Panc1 (cell line): ENCODE measurements at places on chromosomes 1 and 21. TPM values are rescaled to one million over a fixed set of nuclear protein-coding genes. Genes with fewer than 3 reads are reported as not detected.

DNA sequence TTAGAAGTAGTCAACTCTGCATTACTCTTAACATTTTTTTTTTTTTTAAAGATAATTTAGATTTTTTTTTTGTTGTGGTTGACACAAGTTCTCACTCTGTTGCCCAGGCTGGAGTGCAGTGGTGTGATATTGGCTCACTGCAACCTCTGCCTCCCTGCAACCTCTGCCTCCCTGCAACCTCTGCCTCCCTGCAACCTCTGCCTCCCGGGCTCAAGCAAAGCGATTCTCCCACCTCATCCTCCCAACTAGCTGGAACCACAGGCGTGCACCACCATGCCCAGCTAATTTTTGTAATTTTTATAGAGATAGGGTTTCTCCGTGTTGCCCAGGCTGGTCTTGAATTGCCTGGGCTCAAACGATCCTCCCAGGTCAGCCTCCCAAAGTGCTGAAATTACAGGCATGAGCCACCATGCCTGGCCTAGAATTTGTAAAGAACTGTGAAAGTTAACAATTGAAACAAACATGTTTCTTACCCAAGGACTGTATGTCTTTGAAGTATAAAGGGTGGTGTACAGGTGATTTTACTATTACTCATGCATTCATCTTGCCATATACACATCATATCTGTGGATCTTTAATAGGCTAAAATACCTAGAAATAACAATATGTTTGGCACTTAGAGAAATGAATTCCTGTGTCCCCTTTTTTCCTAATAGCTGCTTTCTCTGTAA lies 114.7 kb downstream of the ATP5PO start:
- H3K27ac ChIP-seq: peak overlapping the region; percentile 45; the same call in 1 of the 2 replicates
- H3K36me3 ChIP-seq: peaks cover 2% of the 10 kb centered on the region; the same call in 1 of the 2 replicates
- no peaks in the 10 kb centered on the region for H3K27me3 ChIP-seq

GRCh38 chr1:178733972-178734371 lies 8.9 kb downstream of the RALGPS2 start:
- no peaks in the 10 kb centered on the region for H3K4me1 ChIP-seq
- no peaks in the 10 kb centered on the region for H3K36me3 ChIP-seq
- H3K4me3 ChIP-seq: no peak overlapping the region
- no peak for DNase-seq

- DNase-seq: no peak
- no peaks in the 10 kb centered on the region for H3K36me3 ChIP-seq
- H3K27ac ChIP-seq: no peak overlapping the region
- H3K4me1 ChIP-seq: no peaks in the 10 kb centered on the region
- H3K27me3 ChIP-seq: peaks cover 3% of the 10 kb centered on the region
These were observed 621.7 kb downstream of the MATN1 start for GRCh38 chr1:30101487-30102227.

DNA sequence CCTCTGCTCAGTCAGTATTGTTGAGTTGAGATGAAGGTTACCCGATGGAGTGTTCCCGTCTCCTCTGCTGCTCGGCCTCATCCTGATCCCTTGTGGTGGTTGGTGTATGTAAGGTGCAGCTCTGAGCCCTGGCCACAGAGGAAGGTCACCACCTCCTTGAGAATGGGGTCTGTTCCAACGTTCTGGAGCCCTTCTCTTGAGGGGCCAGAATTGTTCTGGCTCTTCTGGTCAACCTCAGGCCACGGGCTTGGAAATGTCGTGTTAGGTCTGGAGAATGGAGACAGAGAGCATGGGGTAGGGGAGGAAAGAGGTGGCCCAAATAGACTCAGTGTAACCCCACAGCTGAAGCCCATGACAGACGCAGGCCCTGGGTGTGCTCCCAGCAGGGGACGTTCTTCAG lies 62.3 kb upstream of the ETV3 start:
- DNase-seq: no peak
- H3K36me3 ChIP-seq: no peaks in the 10 kb centered on the region
- H3K27me3 ChIP-seq: no peaks in the 10 kb centered on the region; the same call in none of the 2 replicates
- no peak overlapping the region for H3K4me3 ChIP-seq

GRCh38 chr1:155093911-155094621 lies 15.4 kb downstream of the EFNA3 start:
- peaks cover 2% of the 10 kb centered on the region; the same call in 1 of the 2 replicates for H3K27me3 ChIP-seq
- H3K36me3 ChIP-seq: no peaks in the 10 kb centered on the region
- no peak for DNase-seq
- H3K4me1 ChIP-seq: peaks cover 16% of the 10 kb centered on the region; the same call in 1 of the 2 replicates
- no peak overlapping the region for H3K27ac ChIP-seq
- H3K4me3 ChIP-seq: no peak overlapping the region

DNA sequence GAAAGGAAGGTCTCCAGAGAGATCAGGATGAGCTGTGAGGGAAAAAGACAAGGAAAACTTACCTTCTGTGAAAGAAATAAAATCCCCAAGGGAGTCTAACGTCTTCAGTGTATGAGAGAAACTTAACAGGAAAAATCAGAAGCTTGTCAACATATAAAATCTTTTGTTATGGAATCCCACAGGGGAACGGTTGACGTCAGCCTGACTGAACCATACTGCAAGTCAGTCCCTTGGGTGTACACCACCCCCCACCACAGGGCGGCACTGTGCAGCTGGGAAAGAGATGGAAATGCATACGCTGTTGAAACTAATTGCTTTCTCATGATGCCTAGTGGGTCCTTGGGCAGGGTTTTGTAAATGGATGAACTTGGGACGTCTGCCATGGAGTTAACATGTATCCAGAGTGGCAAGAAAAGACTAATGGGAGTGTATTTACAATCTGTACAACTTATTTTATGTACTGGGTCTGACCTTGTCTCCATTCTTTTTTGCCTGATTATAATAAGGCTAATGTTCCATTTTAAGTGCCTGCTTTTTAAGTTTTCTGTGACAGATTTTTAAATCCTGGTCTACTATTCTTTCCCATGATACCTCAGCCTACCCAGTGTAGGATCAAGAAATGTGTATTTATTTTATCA lies 22.7 kb downstream of the UTP25 start:
- no peaks in the 10 kb centered on the region for H3K4me1 ChIP-seq
- DNase-seq: no peak
- peaks cover 33% of the 10 kb centered on the region for H3K36me3 ChIP-seq
- H3K27me3 ChIP-seq: no peaks in the 10 kb centered on the region
- H3K27ac ChIP-seq: no peak overlapping the region

DNA sequence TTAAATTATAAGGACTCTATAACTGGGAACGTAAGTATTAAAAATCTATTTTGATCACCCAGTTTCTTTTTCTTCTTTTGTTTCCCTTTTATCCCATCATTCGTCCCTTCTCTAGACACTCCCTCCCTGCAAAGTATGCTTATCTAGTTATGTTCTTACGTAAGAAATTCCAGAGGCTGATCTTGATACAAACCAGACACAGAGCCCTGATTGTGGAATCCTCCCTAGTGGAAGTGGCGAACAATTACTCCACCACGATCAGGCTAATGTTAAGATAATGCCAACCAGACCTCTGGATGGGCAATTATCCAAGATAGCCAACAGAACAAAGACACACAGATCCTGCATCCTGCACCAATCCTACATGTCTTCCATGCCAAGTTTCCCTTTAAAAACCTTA lies 1557.4 kb downstream of the PLA2G4A start:
- no peaks in the 10 kb centered on the region for H3K36me3 ChIP-seq
- no peak for DNase-seq
- no peaks in the 10 kb centered on the region for H3K4me1 ChIP-seq
- no peak overlapping the region for H3K27ac ChIP-seq
- H3K27me3 ChIP-seq: no peaks in the 10 kb centered on the region

- no peaks in the 10 kb centered on the region for H3K27me3 ChIP-seq
- H3K27ac ChIP-seq: no peak overlapping the region
- H3K4me3 ChIP-seq: no peak overlapping the region
- H3K4me1 ChIP-seq: no peaks in the 10 kb centered on the region
These were observed 17.0 kb upstream of the RAP1GAP start for GRCh38 chr1:21685946-21686678.

DNA sequence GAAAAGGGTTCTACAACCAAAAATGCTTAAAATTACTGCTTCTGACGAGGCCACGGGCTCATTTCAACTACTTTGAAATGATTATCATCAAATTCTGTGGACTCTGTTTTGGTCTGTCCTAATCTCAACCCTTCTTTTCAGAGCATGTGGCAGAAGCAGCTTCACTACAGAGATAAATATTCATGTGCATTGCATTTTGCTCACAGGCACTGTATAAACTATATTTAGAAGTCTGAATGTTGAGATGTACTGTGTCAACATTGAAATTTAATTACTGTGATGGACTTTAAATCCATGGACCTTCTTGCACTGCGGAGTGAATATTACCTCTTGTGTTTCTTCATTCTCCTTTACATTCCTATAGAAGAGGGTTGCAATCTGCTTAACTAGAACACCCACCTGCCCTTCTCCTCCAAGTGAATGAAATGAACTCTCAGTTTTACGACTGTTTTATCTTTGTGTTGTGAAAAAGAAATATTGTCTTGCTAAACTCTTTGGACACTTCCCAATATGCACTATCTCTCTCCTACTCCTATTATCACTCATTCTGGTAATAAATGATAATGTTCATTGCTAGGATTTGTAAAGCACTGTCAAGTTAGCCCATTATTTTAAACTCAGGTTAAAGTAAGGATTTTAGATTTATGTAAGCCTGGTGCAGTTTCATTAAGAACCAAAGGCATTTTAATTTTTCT lies 281.2 kb upstream of the ST6GALNAC5 start:
- no peaks in the 10 kb centered on the region for H3K36me3 ChIP-seq
- no peak overlapping the region for H3K4me3 ChIP-seq
- H3K27me3 ChIP-seq: no peaks in the 10 kb centered on the region
- no peak overlapping the region for H3K27ac ChIP-seq

DNA sequence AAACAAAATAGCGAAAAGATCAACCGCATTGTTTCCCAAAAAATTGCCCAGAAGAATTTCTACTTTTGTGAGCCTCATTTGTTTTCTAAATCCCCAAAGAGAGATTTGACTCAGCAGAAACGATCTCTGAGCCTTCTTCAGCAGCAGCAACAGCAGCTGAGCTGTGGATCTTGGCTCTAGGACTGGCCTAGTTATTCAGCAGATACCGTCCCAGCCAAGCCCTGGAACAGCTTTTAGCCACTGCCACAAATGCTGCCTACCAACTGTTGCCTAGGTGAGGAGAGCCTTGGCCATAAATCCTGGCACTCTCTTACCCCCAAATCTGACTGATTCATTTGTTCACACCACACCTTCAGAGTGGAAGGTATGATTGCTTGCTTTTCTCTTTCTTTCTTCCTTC lies 320.1 kb downstream of the TGFB2 start:
- H3K36me3 ChIP-seq: no peaks in the 10 kb centered on the region
- no peaks in the 10 kb centered on the region for H3K27me3 ChIP-seq
- peak overlapping the region; percentile 76 for H3K27ac ChIP-seq

DNA sequence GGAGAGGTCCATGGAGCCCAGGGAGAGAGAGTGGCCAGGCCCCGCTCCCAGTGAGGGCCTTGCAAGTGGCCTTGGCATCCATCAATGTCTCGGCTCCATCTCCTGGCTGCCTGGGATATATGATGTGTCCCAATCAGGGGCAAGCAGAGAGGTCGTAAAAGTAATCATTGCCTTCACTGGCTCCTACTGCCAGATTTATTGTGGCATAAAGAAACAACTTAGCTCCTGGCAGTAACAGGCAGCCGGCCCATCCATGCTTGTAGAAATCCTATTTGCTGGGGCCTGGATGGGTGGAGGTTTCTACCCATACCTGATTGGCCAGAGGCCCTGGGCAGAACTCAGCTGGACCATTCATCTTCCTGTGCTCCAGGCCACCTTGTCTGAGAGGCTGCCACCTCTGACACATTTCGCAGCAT lies 272.6 kb downstream of the MATN1 start:
- no peak overlapping the region for H3K27ac ChIP-seq
- no peak for DNase-seq
- H3K27me3 ChIP-seq: no peaks in the 10 kb centered on the region
- no peak overlapping the region for H3K4me3 ChIP-seq
- H3K36me3 ChIP-seq: no peaks in the 10 kb centered on the region

DNA sequence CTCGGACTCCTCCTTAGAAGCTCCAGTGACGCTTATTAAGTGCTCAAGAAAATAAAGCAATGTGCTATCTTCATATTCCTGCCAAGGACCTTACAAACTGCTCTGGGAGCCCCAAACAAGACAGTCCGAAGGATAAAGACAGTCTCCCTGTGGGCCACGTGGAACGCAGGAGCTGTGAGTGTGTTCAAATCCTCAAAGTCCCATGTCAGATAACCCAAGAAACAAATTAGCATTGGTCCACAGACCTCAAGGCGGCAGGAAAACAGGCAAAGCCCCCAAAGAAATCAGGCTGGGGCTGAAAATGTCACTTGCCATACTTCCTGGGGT lies 3.0 kb upstream of the NAV1 start:
- no peak for DNase-seq
- H3K4me3 ChIP-seq: no peak overlapping the region
- peak overlapping the region; percentile 39; the same call in 1 of the 2 replicates for H3K27ac ChIP-seq
- no peaks in the 10 kb centered on the region for H3K27me3 ChIP-seq
- no peaks in the 10 kb centered on the region for H3K36me3 ChIP-seq
- peaks cover 23% of the 10 kb centered on the region for H3K4me1 ChIP-seq

GRCh38 chr1:104295511-104295910 lies 545.8 kb downstream of the AMY1C start:
- no peaks in the 10 kb centered on the region for H3K27me3 ChIP-seq
- H3K4me3 ChIP-seq: no peak overlapping the region
- DNase-seq: no peak
- no peaks in the 10 kb centered on the region for H3K4me1 ChIP-seq
- H3K27ac ChIP-seq: no peak overlapping the region
- H3K36me3 ChIP-seq: no peaks in the 10 kb centered on the region; the same call in 1 of the 2 replicates

GRCh38 chr1:111762332-111762731 lies 6.6 kb downstream of the DDX20 start:
- no peak overlapping the region for H3K27ac ChIP-seq
- H3K4me3 ChIP-seq: no peak overlapping the region
- DNase-seq: no peak

DNA sequence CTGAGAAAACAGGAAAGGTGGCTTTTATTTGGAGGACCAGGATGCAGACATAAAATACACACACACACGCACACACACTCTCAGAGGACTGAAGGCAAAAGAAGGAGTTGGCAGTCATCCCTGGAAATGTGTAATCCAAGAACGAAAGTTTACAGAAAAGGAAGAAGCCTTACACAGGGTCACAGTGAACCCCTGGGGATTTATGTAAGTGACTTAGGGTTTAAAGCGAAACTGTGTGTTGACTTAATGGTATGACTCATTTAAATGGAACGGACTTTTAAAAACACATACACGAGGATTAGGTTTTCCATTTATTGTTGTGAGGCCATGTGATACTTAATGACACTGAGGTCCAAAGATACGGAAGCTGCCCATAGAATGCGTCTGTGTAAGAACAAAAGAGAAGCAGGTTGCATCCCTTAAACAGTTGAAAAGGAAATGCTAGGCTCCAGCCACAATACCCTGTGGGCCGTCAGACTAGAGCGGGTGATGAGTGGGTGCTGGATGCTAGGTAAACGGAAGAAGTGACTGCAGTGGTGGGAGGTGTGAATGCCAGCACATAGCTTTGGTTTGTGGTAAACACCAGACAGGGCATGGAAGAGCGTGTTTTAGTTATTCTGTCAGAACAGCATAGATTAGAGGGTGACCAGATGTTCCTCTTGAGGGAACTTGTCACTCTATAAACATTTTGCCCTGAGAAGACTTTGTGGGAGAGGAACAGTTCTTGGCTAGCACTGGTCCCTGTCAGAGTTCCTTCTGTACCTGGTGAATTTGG lies 21.6 kb upstream of the BCL10 start:
- DNase-seq: peak; percentile 100
- H3K4me1 ChIP-seq: peaks cover 42% of the 10 kb centered on the region
- H3K4me3 ChIP-seq: 0 out of 2 replicates have a peak overlapping the region, but pooled peaks have one; percentile 1
- H3K36me3 ChIP-seq: no peaks in the 10 kb centered on the region
- H3K27ac ChIP-seq: peak overlapping the region; percentile 89
- H3K27me3 ChIP-seq: no peaks in the 10 kb centered on the region

MATN1 gene
- total RNA-seq: 0.59 TPM

KDM1A gene
- total RNA-seq: 120 TPM

ADIPOR1 gene
- 78.2 TPM for total RNA-seq

DIP2A gene
- 22.9 TPM for total RNA-seq

IVL gene
- not detected for total RNA-seq

TRABD2B gene
- total RNA-seq: not detected

MSH4 gene
- total RNA-seq: 0.26 TPM

KCNA3 gene
- total RNA-seq: not detected

HCN3 gene
- total RNA-seq: 7.8 TPM

PTGFR gene
- not detected for total RNA-seq
